ENCODE measurements at places on chromosomes 12 and 14.
A peak's percentile ranks its signal among the peaks of the same experiment; 100 is the strongest.

- no peak for DNase-seq
Measured at GRCh38 chr12:34379142-34379541, 356.8 kb downstream of the ALG10 start.

GRCh38 chr12:55654511-55655214, 18.0 kb downstream of the OR10P1 start:
- DNase-seq: no peak

GRCh38 chr12:21984375-21984774, 43.1 kb upstream of the ABCC9 start:
- no peak for DNase-seq

DNA sequence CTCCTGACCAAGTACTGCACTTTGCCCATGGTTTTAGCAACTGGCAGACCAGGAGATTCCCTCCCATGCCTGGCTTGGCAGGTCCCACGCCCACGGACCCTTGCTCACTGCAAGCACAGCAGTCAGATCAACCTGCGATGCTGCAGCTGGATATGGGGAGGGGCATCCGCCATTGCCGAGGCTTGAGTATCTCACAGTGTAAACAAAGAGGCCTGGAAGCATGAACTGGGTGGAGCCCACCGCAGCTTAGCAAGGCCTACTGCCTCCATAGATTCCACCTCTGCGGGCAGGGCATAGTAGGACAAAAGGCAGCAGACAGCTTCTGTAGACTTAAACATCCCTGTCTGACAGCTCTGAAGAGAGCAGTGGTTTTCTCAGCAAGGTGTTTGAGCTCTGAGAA, 479.8 kb downstream of the FUT8 start:
- no peak for DNase-seq

DNA sequence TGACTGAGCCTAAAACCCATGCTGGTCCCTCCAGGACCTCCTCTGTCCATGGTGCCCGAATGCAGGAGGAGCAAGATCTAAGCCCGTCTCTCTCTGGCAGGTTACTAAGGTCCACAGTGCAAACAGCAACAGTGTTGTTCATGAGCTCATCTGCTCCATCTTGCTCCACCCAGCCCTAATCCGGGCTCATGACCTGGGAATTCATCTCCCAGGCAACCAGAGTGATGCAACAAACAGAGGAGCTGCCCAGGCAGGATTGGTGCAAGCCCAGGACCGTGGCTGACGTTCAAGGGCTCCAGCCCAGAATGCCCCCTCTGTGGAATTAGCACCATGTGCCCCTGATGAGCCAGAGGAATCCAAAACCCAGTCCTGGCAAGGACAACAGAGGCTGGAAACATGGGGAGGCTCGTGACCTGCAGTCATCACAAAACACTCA, 29.9 kb downstream of the HSPB8 start:
- DNase-seq: peak; percentile 86

DNA sequence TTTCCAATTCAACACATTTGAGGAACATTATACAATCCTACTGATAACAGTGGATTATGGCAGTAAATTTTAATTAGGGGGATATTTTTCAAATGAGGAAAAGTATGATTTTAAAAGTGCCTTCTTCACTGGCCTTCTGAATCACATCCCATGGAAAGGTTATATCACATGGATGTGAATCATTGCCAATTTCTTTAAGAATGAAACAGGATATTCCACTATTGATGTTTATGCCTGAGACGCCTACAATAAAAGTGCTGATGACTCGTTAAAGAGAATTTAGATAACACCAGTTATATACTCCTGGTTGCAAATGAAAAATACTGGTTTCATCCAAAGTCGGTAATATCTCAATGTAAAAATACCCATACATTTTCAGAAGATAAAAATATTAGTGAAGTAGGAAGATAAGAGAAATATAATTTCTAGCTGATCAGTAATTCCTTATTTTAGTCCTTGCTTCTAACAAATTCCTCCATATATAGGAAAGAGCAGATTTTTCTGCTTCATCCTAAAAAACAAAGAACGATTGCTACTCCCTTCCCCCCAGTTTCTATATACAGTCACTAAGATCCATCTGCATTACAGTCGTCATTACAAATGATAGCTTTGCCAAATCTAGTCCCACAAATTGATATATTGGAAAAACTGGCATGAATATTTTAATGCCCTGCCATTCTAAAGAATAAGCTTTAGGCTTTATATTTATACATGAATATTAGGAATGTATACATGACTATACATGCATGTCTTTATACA, 139.5 kb upstream of the SOX5 start:
- no peak for DNase-seq

DNA sequence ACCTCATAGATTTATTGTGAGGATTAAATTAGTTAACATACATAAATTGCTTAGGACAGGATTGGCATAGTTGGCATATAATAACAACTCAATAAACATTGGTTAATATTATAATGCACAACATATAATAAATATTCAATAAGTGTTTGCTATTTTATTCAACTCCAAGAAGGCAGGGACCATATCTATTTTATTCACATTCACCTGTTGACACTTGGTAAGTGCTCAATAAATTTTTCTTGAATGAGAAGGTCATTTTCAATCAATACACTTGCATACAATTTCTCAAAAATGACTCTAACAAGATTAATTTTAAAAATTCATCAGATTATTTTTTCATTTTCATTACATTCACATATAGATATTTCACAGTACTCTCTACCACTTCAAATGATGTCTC, 12.4 kb upstream of the NUP107 start:
- no peak for DNase-seq

DNA sequence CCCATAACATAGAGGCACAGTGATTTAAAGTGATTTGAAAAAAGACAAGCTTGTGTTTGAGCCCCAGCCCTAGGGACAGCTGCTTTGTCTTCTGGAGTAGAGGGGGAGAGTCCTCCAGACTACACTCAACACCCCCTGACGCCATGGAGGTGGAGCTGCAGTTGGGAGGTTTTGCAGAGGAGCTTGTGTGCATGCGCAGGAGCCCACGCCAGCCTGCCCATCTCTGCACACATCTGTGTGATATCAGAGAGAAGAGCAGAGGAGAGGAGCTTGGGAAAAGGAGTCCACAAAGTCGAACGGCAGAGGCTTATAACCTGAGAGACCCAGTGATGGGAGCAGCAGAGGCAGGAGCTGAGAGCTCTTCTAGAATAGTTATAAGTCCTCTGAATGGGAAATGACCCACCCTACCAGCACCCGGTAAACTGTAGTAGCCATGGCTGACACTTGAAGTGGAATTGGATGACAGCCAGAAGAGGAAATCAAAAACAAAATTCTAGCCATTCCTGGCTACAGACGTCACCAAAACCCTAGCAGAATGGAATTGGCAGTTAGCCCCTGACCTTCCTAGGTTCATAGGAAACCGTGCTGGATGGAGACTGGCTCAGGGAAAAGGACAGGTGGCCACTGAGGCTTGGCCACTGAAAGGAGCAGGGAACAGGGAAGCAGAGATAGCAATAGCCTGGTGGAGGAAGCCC, 185.1 kb upstream of the VASH1 start:
- DNase-seq: no peak

- no peak for DNase-seq
Measured at GRCh38 chr14:71725922-71726579, 206.2 kb upstream of the RGS6 start.

DNA sequence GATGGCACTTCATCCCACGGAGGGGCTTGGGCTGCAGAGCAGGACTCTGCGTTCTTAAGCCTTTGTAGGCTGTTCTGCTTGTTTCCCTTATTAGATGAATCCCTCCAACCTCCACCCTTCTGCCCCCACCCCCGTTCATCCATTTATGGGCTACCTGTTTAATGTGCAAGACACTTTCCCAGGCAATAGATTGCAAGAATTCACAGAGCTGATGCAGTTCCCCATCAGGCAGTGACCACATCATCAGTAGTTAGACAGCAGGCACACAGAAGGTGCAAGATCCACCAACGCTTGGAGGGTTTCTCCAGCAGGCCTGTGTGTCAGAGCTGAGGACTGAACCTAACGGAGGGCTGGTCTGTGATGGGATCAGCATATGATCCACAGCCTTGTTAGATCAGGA, 1.2 kb upstream of the C1R start:
- no peak for DNase-seq

DNA sequence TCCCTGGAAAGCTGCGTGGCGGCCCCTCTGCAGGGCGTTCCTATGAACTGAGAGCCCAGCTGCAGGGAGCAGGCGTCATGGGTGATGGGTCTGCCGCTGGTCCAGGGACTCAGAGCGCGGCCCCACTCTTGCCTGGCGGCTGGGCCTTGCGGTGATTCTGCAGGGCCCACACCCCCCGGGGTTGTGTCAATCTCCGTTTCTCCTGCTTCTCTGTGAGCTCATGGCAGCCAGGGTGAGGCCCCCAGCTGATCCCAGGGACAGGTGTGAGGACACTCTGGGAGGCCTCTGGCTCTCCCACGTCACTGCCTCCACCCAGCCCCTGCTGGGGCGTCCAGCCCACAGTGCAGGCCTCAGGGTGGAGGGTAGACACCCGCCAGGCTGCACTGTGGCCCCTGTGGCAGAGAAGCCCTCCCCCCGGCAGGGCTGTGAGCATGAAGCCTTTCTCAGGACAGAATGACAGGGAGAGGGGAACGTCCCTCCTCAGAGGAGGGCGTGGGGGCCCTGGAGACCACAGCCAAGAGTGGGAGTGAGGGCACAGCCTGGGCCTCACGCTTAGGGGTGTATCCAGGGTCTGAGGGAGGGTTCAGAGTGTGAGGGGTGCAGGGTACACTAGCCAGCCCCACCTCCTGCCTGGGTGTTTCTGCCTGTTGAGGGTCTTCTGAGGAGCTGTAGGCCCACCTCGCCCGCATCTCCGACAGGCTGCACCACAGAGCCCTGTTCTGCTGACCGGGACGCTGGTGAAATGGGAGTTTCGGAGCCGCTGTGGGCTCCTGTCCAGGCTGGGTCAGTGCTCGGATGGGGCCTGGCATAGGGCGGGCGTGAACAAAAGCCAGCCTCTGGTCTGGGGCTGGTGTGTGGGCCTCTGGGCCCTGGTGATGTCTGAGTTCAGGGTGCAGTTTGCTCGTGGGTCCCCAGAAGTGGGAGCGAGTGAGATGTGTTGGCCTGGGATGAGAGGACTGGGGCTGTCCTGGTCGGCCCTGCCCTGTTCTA, 26.7 kb upstream of the CRIP2 start:
- DNase-seq: no peak

DNA sequence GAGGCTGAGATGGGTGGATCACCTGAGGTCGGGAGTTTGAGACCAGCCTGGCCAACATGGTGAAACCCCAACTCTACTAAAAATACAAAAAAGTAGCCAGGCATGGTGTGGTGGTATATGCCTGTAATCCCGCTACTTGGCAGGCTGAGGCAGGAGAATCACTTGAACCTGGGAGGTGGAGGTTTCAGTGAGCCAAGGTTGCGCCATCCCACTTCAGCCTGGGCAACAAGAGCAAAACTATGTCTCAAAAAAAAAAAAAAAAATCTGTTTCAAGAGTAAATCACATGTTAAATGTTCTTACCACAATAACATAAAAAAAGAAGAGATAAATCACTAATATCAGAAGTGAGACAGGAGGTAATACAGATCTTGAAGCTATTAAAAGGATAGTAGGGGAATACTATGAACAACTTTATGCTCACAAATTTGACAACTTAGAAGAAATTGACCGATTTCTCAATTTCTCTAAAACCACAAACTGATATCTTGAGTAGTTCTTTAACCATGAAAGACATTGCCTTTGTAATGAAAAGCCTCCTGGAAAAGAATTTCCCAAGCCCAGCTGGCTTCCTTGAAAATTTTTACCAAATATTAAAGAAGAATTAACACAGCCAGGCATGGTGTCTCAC, 37.7 kb downstream of the TAOK3 start:
- no peak for DNase-seq

GRCh38 chr14:101562659-101563351, 1.5 kb downstream of the DIO3 start:
- no peak for DNase-seq

- DNase-seq: no peak
Measured at GRCh38 chr12:105382771-105383622, 52.5 kb downstream of the C12orf75 start.

Measured in posterior cingulate gyrus (tissue), 11 donors.